Chondrocyte (in vitro differentiated cells): ENCODE measurements at places on chromosomes 5 and 9.
A peak's percentile ranks its signal among the peaks of the same experiment; 100 is the strongest.

DNA sequence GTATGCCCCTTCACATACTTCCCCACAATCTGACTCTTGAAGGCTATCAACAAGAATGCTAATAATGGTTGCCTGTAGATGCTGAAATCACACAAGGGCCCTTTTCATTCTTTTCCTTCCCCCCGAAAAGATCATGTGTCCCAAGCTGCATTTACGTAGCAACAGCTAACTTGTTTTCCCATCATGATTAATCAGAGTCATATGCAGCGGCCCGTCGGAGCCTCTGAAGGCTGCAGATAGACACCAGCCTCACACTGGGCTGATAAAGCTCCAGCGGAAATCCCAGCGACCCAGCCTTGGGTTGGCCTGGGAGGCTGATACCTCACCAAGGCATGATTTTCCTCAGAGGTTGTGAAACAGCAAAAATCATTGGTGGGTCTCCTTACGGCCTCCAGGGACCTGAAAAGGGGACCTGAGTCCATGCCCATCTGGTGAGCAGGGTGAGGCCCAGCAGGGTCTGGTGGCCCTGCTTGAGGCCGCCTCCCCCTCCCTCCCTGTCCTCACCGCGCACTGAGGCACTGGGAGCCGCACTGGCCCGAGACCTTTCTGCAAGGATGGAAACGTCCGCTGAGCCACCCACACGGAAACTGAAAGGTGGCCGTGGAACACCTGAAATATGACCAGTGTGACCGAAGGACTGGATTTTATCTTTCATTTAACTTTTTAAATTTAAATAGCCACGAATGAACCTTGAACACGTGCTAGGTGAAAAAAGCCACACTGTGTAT is 114.2 kb upstream of the PHYKPL start:
- H3K36me3 ChIP-seq: no peaks in the 10 kb centered on the region
- peak; percentile 65 for DNase-seq
- peaks cover 28% of the 10 kb centered on the region for H3K27me3 ChIP-seq
- H3K27ac ChIP-seq: no peak overlapping the region
- no peak overlapping the region for H3K4me3 ChIP-seq
- no peaks in the 10 kb centered on the region for H3K4me1 ChIP-seq

DNA sequence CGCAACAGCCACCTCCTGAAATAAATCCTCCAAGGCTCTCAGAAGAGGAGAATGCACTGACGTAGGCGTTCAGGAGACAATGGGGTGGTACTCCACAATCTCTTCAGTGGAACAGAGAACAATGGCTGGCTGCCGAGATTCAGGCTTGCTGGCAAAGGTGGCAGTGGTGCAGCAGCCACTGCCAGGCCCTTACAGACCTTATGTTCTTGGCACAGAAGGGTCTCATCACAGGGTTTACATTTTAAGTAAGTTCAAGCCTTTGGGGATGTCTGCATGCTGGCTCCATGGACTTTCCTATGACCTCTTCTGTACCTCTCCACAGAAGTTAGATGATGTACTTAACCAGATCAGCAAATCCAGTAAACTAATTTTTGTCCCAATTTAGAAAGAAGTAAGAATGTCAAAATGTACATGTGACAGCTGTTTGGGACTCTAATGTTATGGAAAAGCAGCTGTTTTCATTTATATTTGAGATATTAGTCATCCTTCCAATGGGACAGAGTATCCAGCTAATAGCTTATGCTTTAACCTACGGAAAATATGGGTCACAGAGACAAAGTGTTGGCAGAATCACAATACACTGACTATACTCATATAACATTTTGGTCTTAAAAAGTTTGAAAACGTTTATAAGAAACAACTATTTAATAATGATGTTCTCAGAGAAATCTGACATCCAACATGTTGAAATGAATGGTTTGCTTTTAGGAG is 180.9 kb downstream of the MAPKAP1 start:
- H3K27ac ChIP-seq: peak overlapping the region; percentile 80
- H3K36me3 ChIP-seq: no peaks in the 10 kb centered on the region
- H3K27me3 ChIP-seq: no peaks in the 10 kb centered on the region
- H3K4me3 ChIP-seq: no peak overlapping the region
- no peak for DNase-seq

- no peak overlapping the region for H3K4me3 ChIP-seq
- peaks cover 36% of the 10 kb centered on the region for H3K4me1 ChIP-seq
- H3K27ac ChIP-seq: no peak overlapping the region
- DNase-seq: no peak
- no peaks in the 10 kb centered on the region for H3K27me3 ChIP-seq
- H3K36me3 ChIP-seq: no peaks in the 10 kb centered on the region
Observed at GRCh38 chr9:115629879-115630840, 512.2 kb upstream of the TNC start.

GRCh38 chr5:172878933-172879752 is 45.1 kb downstream of the ERGIC1 start:
- no peaks in the 10 kb centered on the region for H3K27me3 ChIP-seq
- peak overlapping the region; percentile 87 for H3K27ac ChIP-seq

GRCh38 chr5:119037496-119038215 is 33.2 kb upstream of the DMXL1 start:
- H3K27ac ChIP-seq: no peak overlapping the region
- DNase-seq: no peak
- no peaks in the 10 kb centered on the region for H3K36me3 ChIP-seq

GRCh38 chr5:169701910-169702451 is 64.9 kb downstream of the DOCK2 start:
- DNase-seq: no peak
- no peaks in the 10 kb centered on the region for H3K27me3 ChIP-seq
- H3K36me3 ChIP-seq: no peaks in the 10 kb centered on the region
- H3K4me1 ChIP-seq: peaks cover 38% of the 10 kb centered on the region
- H3K27ac ChIP-seq: no peak overlapping the region
- no peak overlapping the region for H3K4me3 ChIP-seq

GRCh38 chr5:72408127-72408526 is 88.0 kb downstream of the PTCD2 start:
- H3K4me3 ChIP-seq: no peak overlapping the region
- peaks cover 4% of the 10 kb centered on the region for H3K4me1 ChIP-seq
- H3K36me3 ChIP-seq: no peaks in the 10 kb centered on the region
- DNase-seq: no peak
- H3K27me3 ChIP-seq: no peaks in the 10 kb centered on the region

DNA sequence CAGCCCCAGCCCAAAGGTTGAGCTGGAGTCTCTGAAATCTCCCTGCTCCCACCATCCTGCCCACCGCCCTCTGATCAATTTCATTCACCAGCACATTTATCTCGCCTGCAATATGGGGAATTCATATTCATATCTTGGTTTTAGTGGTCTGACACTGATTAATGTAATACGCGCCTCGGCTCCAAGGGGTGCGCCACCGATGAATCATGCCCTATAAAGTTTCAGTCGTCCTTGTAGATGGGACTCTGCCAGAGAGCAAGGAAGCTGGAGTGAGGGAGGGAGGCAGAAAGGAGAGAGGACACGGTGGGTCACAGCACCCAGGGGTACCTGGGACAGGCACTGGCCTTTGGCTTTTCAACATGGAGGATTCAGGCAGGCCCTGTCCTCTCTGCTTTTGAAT is 8.9 kb downstream of the IRX1 start:
- H3K27me3 ChIP-seq: peaks cover 12% of the 10 kb centered on the region
- peaks cover 5% of the 10 kb centered on the region for H3K36me3 ChIP-seq
- peaks cover 8% of the 10 kb centered on the region for H3K4me1 ChIP-seq
- H3K4me3 ChIP-seq: no peak overlapping the region
- no peak for DNase-seq

DNA sequence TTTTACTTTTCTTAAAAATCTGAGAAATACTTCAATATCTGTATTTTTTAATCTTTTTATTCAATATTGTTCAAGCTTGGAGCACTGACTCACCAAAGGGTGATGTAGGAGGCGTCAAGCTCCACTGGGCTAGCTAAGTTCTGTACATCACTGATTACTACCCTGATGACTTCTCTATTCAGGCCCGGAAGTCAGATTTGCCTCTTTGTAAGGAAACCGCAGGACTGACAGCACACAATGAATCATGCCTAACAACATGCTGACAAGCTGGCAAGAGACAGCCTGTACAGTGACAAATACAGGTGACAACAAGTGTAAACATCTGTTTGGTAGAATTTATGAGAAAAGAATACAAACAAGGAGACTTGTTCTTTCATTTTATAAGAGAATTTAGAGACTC is 627.9 kb upstream of the RORB start:
- peaks cover 6% of the 10 kb centered on the region for H3K27me3 ChIP-seq
- H3K4me3 ChIP-seq: no peak overlapping the region
- no peaks in the 10 kb centered on the region for H3K36me3 ChIP-seq
- H3K4me1 ChIP-seq: no peaks in the 10 kb centered on the region
- no peak for DNase-seq
- no peak overlapping the region for H3K27ac ChIP-seq

DNA sequence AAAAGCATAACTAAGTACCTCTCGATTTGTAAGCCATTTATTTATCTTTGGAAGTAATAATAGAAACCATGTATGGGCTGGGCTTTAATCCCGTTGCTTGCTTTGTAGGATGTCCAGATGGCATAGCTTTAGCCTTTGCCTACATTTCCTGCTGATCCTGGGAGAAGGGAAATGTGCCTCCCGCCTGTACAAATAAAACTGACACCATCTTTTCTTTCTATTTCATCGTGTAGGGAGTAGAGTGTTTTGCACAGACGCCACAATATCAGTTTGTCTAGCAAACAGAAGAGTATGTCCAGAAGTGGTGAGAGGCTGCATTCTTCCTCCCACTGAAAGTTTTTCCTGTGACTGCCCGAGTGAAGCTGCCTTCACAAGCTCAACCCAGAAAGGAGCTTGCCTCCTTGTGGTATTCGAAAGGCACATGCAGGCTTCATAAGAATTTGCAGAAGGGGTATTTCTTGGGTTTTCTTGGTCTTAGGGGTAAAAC is 24.7 kb upstream of the TJP2 start:
- H3K4me1 ChIP-seq: peaks cover 27% of the 10 kb centered on the region
- peak overlapping the region; percentile 56 for H3K27ac ChIP-seq
- peak overlapping the region; percentile 65 for H3K4me3 ChIP-seq
- no peak for DNase-seq

DNA sequence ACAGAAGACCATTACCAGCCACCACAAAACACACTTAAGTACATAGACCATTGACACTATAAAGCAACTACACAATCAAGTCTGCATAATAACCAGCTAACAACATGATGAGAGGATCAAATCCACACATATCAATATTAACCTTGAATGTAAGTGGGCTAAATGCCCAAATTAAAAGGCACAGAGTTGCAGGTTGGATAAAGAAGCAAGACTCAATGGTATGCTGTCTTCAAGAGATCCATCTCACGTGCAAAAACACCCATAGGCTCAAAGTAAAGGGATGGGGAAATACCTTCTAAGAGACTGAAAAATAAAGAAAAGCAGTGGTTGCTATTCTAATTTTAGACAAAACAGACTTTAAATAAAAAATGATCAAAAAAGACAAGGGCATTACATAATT is 113.6 kb upstream of the CD180 start:
- DNase-seq: no peak
- H3K36me3 ChIP-seq: peaks cover 2% of the 10 kb centered on the region
- H3K27ac ChIP-seq: no peak overlapping the region

DNA sequence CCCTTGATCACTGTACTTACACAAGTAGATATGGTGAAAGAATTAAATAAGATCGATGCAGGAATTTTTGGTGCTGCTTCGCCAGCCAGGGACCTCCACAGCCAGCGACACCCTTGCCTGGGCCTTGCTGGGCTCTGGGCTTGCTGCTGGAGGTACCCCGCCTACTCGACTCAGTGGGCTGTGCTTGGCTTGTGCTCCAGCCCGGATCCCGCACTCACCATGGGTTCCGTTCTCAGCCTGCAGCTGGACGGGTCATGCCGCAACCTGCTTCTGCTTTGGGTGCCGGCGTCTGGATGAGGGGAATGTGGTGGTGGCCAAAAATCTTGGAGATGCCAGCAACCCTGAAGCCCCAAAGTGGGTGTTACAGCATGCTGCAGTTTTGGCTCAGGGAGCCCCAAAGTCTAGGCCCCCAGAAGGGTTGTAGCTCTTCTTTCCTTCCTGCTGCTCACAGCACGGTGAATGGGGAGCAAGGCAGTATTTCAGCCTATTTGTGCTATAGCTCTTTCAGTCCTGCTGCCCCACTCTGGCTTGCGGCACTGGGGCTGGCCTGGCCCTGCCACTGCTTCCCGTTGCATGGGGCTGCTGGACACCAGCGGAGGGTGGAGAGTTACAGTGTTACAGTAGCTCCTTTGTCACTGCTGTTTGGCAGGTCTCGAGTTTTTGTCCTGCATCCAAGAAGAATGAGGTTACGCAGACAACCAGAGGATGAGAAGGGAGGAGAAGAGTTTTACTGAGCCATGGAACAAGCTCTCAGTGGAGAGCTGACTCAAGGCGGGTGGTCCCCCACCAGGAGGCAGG is 48.0 kb downstream of the TARS1 start:
- H3K4me1 ChIP-seq: peaks cover 8% of the 10 kb centered on the region
- H3K36me3 ChIP-seq: peaks cover 2% of the 10 kb centered on the region
- H3K27ac ChIP-seq: no peak overlapping the region
